ENCODE measurements at places on chromosomes 16 and 17.

GRCh38 chr17:5950878-5951277, 119.3 kb upstream of the WSCD1 start:
- DNase-seq: no peak

DNA sequence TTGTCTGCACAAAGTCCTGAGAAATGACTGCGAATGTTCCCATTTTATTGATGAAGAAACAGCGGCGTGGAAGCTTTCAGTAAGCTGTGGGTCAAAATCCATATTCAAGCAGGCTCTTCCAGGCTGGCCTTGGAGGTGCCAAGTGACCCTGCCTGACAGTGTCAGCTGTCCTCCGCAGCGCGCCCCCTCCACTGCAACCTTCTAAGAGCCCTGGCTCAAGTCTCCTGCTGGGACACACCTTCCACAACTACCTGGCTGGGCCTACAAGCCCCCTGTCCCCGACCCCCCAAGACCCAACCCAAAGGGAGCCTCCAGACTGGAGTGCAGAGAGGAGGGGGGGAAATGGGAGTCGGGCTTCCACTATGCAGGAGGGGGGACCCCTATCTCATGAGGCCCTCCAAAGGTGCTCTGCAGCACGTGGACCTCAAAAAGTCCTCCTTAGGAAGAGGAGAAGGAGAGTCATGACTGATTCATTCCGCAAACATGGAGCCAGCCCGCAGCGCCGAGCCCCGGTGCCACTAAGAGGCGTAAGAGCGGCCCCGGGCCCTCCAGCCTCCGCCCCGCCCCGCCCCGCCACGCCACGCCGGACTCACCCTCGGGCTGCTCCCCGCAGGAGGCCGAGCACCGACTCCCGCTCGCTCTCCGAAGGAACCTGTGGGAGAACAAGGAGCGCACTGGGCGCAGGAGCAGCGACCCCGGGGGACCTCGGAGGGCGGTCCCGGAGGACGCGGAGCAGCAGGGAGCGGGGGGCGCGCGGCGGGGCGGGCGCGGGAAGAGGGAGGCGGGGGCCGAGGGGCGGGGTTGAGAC, 574 bp downstream of the MPP3 start:
- no peak for DNase-seq

GRCh38 chr16:66427871-66428681, 981 bp downstream of the BEAN1 start:
- DNase-seq: no peak

DNA sequence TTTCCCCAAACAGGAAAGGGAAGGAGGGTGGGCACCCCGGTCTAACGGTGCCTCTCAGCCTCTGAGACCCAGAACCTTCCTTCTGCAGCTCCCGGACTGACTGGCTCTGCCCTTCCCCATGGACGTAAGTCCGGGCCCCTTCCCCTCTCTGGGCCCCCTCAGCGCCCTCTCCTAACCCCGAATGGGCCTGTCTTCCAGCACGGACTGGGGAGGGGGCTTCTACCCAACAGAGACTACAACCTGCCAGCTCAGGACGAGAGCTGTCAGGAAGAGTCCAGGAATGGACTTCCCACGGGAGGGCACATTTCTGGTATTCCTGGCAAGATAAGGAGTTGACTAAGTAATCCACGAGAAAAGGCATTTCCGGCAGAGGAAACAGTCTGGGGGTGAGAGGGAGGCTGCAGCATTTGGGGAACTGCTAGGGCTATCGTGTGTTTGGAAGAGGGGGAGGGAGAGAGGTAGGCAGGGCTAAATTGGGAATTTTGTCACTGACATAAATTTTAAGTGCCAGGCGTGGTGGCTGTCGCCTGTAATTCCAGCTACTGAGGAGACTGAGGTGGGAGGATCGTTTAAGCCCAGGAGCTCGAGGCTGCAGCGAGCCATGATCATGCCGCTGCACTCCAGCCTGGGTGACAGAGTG, 12.1 kb upstream of the ALDOA start:
- DNase-seq: no peak

DNA sequence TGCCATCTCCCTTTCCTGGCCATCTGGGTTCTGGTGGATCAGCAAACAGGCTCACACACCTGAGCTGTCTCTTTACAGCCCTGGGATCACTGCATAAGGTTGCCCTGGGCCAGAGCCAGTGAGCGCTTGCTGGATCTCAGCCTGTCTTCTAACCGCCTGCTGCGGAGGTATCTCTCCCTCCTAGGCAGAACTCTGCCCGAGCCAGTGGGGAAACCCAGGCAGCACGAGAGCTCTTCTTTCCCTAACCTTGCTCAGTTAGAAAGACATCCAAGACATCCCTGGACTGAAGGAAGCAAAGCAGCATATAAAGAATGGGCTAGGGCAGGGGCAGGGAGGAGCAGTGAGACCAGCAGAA, 6.4 kb downstream of the HAS3 start:
- no peak for DNase-seq

DNA sequence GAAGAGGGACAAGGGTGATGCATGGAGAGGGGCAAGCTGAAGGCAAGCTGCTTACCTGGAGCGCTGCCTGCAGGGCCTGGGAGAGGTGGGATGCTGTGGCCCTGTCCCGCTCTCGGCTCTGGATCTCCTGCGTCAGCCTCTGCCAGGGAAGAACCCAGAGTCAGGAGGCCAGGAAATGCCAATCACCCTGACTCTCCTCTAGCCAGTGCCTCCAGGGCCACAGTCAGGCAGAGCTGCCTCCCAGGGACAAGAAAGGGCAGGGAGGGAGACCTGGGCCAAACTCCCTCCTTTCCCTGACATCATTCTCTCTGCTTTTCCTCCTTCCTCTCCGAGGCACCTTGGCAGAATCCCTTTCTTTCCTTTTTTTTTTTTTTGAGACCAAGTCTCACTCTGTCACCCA, 11.3 kb downstream of the CDK3 start:
- no peak for DNase-seq

DNA sequence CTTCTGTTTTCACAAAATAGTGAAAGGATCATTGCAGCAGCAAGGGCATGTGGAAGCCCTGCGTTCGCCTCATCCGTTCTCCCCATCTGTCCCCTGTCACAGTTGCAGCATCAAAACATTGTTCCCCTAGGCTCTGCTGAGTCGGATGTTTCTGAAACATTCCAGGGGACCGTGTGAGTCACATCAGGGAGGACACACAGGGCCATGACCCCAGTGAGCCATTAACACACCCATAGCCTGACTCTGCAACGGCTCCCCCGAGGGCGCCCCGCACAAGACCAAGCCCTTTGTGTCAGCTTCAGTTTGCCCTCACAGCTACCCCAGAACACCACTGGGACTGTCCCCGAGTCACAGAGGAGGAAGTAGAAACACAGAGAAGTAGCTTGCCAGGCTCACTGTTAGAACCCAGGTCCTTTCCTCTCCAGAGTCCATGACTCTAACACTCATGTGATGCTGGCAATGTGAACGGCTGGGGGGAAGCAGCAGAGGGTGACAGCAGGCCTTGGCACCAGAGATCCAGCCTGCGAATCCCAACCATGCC, 63.3 kb upstream of the HSBP1 start:
- DNase-seq: no peak

DNA sequence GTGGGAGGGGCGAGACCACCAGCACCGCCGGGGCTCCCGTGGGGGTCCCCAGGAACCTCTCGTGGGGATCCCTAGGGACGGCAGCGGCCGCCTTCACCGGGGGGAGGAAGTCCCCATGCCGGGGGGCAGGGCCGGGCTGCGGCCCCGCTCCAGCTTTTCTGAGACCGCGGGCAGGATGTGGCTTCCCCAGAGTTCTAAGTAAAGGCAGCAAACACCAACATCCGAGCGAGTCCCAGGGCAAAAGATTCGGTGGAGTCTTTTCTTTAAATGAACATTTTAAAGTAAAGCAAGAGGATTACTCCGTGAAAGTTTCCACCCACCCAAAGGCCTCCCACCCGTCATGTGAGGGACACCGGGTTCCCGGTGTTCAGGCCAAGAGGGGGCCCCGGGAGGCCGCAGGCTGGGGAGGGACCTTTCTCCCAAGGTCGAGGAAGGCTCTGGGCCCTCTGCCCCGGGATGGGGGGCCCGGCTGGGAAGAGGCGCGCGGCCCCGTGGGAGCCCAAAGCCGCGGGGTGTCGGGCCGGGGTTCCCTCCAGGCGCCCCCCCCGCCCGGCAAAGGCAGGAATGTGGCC, 137.2 kb upstream of the RPH3AL start:
- DNase-seq: peak; percentile 71

DNA sequence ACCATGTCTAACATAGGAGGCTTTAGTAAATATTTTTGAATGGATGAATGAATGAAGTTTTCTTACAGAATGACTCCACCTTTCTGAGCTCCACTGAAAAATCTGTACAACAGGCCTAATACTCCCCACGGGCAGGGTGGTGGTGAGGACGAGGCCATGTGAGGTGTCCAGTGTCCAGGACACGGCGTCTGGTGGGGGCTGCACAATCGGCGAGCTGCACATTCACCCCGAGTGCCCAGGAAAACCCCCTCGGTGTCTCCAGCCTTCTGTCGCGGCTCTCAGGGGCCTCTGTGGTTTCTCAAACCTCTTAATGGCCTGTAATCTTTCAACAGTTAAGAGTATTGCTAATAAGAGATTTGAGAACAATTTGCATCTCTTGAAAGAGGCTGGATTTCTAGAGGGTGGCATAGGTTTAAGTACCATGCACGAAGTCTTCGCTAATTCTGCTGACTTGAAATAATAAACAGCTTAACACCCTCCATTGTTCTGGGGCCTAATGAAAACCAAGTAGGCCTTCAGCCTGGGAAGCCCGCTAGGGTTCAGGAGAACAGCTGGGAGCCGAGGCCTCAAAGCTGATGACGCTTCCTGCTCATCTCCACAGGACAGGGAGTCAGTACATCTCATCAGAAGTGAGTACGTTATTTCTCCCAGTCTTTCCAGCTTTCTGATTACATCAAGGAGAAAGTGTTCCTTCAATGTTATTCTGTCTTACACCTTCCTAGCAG, 304.6 kb upstream of the FOXF1 start:
- no peak for DNase-seq

DNA sequence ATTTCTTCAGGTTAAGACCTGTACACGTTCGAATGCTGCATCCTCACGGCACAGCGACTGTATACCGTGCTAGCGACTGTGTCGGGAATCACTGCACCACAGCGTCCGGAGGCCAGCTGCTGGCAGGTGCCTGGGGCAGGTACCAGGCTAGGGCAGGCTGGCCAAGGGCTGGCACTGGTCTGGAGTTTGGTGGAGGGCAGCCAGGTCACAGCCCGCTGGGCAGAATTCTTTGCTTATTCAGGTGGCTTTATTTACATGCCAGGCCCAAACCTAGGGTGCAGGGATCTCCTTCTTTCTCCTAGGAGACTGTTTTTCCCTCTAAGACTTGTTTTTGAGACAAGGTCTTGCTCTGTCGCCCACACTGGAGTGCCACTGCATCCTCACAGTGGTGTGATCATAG, 37.9 kb downstream of the COTL1 start:
- DNase-seq: no peak
